ENCODE measurements at places on chromosomes 4 and X.
A peak's percentile ranks its signal among the peaks of the same experiment; 100 is the strongest.

DNA sequence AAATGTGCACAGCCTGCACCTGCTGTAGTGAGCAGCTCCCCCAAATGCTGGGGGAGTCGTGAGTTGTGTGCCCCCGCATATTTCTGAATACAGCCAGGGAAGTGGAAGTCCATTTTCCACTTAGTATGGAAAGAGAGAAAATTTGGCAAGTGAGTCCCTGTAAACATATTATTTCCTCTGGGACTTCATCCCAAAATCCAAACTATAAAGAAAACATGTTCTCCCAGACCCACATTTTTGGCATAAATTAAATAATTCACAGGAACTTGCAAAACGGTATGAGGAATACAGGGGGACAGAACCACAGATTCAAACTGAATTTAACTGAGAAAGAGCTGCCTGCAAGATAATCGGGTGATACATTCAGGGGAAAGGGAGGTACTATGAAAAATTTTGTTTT, 107.2 kb downstream of the GPR143 start:
- no peak for DNase-seq

DNA sequence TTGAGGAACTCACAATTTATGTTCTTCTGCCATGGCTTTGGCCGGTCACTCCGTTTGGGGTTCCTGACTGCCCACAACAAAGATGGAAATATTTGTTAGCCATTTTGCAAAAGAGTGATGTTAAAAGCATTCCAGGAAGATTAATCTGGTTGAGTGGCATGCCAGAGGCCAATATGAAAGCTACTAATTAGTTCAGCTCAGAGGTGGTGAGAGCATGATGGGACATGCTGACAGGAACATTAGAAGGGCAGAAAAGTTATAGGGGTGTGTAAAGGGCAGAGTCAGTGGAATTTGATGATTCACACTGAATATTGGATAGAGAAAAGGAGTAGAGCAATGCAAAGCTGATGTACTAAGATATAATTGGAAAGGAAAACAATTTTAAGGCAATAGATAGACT, 94.4 kb downstream of the TLL1 start:
- DNase-seq: no peak

DNA sequence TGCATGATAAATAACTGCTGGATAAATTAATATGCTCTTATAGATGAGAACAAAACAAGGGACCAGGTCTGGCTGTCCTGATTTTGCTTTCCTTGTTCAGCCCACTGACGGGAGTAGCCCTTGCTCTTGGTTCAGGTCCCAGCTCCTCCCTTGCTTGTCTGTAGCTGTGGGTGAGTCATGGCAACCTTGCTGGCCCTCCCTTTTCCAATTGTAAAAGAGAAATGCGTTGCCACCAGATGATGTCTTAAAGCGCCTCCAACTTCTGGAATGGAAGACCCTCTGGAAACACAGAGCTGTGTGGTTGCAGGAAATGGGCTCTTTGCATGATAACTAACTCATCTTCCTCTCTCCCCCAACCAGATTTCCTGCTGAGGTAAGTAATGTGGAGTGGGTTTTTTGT, 171.4 kb downstream of the AASDH start:
- no peak for DNase-seq

- DNase-seq: peak; percentile 94
Observed at GRCh38 chrX:70434352-70434866, 10.2 kb upstream of the DLG3 start.

DNA sequence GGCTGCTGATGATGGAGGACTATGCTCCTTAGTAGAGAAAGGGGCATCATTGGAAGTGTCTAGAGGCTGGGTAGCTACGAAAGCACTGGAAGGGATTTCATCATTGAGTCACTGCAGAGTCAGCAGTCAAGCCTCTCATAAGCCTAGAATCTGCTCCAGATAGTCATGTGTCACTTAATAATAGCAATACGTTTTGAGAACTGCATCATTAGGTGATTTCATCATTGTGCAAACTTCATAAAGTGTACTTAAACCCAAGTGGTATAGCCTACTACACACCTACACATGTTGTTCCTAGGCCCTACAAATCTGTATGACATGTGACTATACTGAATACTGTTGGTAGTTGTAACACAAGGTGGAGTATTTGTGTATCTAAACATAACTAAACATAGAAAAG, 165.6 kb downstream of the PTTG2 start:
- DNase-seq: no peak

DNA sequence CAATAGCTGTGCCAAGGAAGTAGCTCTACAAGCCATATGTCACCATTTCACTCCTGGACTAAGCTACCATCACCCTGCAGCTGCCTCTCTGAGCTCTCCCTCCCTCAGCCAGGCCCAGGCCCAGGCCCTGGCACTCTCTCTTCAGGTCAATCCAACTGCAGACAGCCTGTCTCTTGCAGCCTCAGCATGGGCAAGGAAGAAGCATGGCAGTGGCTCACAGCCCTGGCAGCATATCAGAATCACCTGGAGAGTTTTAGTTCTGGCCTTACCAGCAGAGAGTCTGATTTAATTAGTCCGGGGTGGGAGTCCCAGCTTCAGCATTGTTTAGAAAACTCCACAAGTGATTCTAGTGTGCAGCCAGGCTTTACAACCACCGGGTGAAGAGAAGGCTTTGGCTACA, 31.5 kb downstream of the NALF2 start:
- DNase-seq: no peak

DNA sequence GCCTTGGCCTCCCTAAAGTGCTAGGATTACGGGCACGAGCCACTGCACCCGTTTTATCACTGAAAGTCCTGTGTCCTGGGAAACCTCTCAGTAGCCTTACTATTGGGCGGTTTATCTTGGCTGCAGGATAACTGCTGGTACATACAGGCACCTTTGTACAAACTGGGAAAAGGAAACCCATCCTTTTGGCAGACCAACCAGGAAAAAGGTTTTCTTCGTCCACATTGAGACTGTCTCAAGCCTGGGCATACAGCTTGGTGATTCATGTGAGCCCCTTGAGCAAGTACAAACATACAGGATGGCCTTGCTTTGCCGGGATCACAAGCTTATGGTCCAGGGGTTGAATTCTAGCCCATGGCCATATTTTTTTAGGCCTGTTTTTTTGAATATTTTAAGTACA, 32.8 kb downstream of the RWDD4 start:
- DNase-seq: no peak

DNA sequence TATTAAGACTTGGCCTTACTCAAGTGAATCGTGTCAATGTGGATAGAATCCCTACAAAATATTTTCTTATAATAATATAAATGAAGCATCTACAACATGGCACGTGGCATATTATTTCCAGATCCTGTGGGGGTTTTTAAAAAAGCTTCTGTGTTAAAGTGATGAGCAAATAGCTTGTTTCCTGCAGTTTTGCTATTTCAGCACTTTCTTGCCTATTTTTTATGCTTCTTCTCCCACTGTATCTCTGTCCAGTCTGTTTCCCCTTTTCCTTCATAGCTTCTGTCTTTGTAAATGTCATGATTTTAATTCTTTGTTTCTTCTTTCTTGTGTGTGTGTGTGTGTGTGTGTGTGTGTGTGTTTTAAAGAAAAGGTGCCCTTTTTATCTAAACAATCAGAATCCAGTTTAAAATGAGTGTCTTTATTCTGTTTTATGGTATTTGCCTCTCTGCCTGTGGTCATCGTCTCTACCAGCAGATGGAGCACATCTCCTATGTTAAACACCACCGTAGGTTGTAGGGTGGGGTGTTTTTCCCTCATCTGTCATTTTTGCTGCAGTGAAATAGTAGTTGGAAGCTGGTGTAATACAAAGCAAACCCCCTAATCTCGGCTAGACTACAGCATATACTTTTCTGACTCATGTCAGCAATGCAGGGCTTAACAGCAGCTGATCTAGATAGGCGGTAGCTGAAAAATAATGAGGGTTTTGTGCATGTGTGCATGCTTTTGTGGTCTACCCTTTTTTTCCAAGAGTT, 33.1 kb downstream of the FTHL17 start:
- DNase-seq: peak; percentile 21

GRCh38 chr4:26763648-26764047, 97.0 kb upstream of the STIM2 start:
- DNase-seq: no peak

DNA sequence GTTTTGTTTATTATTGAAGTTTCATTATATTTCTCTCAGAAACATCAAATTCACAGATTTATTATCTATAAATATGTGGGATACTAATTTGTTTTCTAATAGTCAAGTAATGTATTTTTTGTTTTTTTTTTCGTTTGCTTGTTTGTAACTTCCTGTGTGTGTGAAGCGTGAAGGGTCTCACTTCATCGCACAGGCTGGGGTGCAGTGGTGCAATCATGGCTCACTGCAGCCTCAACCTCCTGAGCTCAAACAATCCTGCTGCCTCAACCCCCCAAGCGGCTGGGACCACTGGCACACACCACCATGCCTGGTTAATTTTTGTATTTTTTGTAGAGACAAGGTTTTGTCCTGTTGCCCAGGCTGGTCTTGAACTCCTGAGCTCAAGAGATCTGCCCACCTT, 55.1 kb downstream of the SH3RF1 start:
- DNase-seq: no peak

DNA sequence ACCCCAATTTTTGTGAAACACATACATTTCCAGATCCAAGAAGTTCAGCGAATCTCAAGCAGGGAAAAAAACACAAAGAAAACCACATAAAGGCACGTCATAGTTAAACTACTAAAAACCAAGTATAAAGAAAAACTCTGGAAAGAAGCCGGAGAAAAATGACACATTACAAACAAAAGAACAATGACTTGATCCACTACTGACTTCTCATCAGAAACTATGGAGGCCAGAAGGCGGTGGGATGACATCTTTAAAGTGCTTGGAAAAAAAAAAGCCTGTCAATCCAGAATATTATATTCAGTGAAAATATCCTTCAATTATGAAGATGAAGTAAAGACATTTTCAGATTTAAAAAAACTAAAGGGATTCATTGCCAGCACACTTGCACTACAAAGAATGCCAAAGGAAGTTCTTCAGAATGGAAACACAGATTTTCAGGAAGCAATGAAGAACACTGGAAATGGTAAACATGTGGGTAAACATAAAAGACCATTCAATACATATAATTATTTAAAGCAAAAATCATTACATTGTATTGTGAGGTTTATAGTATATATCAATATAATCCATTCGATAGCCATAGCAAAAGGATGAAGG, 32.6 kb upstream of the PPP2R2C start:
- no peak for DNase-seq

DNA sequence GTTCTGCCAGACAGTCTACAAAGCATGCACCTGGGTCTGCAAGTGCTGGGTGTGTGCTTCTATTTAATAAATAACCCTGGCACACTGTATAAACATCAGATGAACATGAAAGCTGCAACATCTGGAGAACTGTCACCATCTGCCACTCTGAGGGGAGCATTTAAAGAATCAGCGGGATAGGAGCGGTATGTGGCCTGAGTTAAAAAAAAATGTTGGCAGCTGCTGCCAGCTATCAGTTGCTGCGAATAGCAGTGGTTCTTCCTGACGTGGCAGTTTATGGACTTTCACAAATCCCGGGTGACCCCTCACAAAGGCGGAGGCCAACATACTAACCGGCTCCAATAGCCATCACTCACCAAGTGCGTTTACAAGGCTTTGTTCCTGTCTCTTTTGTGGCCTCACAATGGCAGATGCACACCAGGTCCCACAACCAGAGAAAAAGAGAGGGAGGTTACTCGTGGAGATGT, 95.1 kb downstream of the RASL11B start:
- DNase-seq: peak; percentile 68

DNA sequence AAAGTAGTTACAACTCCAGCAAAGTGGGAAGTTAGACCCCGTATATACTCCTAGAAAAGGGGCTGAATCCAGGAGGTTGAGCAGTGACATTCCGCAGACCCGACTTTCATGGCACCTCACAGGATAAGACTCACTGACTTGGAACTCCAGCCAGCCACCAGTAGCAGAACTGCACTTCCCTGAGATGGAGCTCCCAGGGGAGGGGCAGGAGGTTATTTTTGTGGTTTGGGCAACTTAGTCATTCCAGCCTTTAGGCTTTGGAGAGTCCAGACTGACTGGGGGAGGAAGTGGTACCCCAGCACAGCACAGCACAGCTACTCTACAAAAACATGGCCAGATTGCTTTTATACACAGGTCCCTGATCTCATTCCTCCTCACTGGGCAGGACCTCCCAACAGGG, 319.1 kb downstream of the PCDH19 start:
- DNase-seq: no peak

- DNase-seq: peak; percentile 69
Observed at GRCh38 chr4:184282251-184282713, 64.6 kb upstream of the ENPP6 start.

DNA sequence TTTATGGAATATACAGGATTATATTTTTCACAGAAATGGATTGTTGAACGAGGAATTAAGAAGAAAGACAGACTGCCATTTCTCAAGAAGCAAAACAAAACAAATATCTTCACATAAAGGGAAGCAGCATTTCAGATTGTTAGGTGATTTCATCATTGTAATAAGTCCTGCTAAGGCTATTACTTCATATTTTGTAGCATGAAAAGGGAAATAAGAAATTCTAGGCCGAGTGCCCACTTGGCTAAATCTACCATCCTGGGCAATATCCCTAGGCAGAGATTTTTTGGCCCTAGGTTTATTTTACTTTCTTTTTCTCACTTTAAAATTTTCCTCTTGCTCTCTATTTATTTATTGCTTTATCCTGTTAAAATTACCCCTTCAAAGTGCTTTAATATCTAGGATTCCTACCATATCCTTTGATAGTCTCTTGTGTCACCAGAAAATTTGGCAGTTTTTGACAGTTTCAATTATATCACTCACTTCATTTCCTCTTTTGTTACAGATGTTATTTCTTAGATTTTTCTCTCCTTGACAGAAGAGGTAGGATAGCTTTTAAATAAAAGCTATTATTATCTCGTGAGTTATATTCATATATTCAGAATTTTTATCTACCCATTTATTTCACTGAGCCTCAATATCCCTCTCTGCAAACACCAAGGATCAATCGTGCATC, 142.3 kb downstream of the PDGFC start:
- DNase-seq: no peak

- no peak for DNase-seq
Observed at GRCh38 chrX:130578906-130579305, 177.1 kb downstream of the RBMX2 start.

- DNase-seq: no peak
Observed at GRCh38 chr4:25271866-25272265, 38.0 kb downstream of the PI4K2B start.

DNA sequence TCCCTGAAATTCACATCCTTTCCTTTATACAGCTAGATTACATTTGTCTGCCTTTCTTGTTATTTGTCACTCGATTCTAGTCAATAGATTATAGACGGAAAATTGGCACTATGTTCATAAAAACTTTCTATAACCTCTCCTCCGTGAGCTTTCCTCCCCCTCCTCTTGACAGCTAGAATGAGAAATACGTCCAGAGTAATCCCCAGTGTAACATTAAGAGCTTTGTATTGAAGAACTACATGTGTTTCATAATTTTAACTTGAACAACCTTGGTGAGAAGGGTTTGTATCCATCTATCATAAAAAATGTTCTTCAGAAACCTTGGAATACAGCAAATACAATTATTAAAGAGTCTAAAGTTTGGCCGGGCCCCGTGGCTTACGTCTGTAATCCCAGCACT, 1707.4 kb downstream of the PCDH7 start:
- no peak for DNase-seq

GRCh38 chr4:93828995-93829819, 654 bp downstream of the ATOH1 start:
- DNase-seq: peak; percentile 33

Measured in RPMI8226 (cell line).